ENCODE measurements at places on chromosomes 1 and 21.

DNA sequence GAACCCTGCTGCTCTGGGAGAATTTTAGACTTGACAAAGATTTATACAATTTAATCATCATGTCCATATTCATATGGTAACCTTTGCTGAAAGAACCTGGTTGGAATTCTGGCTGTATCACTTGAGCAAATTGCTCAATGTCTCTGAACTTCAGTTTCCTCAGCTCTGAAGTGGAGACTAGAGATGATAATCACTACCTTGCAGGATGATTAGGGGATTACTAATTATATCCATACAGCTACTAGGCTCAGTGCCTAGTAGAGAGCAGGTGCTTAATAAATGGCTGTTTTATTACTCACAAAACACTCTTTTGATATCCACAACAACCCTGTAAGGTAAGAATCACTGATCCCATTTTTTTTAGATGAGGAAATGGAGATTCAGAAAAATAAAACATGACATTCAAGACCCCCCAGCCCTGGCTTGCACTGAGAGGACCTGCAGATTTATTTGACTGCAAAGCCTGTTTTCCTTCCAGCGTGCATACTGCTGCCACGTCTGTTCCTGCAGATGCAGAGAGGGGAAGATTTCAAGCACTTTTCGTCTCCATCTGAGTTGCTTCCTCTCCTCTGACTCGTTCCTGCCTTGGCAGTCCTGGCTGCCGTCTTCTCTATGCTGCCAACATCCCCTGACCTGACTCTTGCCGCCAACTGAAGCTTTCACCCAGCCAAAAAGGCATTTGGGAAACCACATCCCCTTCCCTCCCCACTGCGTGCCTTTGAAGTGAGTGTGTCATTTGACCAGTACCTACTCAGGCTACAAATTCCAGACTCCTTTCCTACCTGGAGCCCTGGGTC lies 203.0 kb downstream of the PLPP3 start:
- DNase-seq, result no peak

DNA sequence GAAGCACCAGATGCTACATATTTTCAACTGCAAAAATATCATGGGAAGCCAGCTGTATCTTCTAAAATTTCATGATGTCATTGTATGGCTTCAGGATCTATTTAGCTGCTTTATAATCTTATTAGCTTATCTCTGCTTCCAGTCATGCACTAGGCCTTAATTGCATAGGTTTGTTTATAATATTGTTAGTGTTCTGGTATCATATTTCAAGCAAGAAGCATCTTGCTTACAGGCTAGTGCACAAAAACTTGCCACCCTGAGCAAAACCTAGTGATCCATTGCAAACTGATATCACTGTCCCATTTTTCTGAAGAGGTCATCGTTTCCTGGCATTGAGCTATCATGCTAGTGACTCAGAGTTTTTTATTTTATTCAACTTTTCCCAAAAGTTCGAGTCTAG lies 15.7 kb upstream of the NRIP1 start:
- no peak for DNase-seq

- DNase-seq, result no peak
These were observed 32.1 kb downstream of the CD247 start for GRCh38 chr1:167486090-167486824.

GRCh38 chr1:6265151-6265550 lies 4.3 kb upstream of the GPR153 start:
- DNase-seq, result no peak

- DNase-seq, result no peak
These were observed 6.0 kb upstream of the VASH2 start for GRCh38 chr1:212944229-212944901.

DNA sequence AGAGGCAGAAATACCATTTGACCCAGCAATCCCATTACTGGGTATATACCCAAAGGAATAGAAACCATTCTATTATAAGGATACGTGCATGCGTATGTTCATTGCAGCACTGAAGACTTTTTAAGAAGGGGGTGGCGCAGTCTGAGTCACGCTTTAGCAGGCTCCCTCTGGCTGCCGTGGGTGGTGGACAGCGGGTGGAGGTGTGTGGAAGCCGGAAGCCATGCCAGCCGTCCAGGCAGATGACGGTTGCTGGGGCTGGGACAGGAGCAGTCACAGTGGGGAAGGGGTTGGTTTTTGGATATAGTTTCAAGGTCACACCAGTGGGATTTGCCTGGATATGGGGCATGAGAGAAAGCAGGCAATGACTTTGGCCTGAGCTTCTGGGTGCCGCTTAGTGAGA lies 270.5 kb downstream of the GRIK3 start:
- DNase-seq, result no peak

- DNase-seq, result no peak
These were observed 16.6 kb downstream of the TMCC2 start for GRCh38 chr1:205244384-205244783.

Measured in stimulated activated CD4-positive, alpha-beta T cell treated with anti-CD3 and anti-CD28 coated beads, Interleukin-15, amount 100 ng/mL, for 24 hours (primary cell).